T-cell (primary cell): ENCODE measurements at places on chromosomes 4 and X.

GRCh38 chr4:99207911-99208718 lies 10.9 kb downstream of the ADH6 start:
- no peak for DNase-seq

- DNase-seq, result no peak
These were observed 206.9 kb downstream of the FAM47B start for GRCh38 chrX:35149517-35149916.

GRCh38 chr4:53929311-53929710 lies 135.1 kb downstream of the CHIC2 start:
- DNase-seq, result no peak

- DNase-seq, result no peak
These were observed 35.7 kb upstream of the FAM241A start for GRCh38 chr4:112109360-112110058.

GRCh38 chrX:18674417-18674787 lies 2.5 kb upstream of the RS1 start:
- no peak for DNase-seq

- no peak for DNase-seq
These were observed 52.3 kb downstream of the SEPSECS start for GRCh38 chr4:25107827-25108516.

DNA sequence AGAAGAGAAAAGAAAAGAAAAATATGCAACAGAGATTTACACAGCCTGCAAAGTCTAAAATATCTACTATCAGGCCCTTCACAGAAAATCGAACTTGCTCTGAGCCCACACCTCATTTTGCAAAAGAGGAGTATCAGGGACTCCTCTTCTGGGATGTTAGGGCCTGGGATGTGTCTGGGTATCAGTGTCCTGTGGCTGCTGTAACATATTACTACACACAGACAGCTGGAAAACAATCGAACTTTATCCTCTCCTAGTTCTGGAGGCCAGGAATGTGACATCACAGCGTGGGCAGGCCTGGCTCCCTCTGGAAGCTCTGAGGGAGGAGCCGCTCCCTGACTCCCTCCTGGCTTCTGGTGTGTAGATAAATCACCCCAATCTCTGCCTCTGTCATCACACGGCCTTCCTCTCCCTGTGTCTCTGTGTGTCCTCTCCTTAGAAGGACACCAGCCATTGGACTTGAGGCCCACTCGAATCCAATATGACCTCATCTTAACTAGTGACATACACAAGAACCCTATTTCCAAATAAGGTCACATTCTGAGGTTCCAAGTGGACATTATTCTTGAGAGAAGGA lies 52.9 kb downstream of the PPP2R2C start:
- no peak for DNase-seq

DNA sequence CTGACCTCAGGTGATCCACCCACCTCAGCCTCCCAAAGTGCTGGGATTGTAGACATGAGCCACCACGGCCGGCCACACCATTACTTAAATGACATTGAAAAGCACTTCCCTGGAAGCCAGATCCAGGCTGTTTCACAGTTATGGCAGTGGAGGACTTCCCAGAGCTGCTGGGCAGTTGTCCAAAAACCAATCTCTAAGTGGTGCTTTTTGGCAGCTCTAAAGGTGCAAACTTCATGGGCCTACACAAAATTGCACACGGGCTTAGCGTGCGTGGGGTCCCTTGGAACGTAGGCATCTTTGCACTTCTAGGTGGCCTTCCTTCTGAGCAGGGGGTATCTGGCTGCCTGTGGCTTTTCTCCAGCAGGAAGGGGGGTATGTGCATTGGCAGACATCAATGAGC lies 172.3 kb downstream of the SHOX start:
- DNase-seq, result no peak
